ENCODE measurements at places on chromosomes 12 and 14.

DNA sequence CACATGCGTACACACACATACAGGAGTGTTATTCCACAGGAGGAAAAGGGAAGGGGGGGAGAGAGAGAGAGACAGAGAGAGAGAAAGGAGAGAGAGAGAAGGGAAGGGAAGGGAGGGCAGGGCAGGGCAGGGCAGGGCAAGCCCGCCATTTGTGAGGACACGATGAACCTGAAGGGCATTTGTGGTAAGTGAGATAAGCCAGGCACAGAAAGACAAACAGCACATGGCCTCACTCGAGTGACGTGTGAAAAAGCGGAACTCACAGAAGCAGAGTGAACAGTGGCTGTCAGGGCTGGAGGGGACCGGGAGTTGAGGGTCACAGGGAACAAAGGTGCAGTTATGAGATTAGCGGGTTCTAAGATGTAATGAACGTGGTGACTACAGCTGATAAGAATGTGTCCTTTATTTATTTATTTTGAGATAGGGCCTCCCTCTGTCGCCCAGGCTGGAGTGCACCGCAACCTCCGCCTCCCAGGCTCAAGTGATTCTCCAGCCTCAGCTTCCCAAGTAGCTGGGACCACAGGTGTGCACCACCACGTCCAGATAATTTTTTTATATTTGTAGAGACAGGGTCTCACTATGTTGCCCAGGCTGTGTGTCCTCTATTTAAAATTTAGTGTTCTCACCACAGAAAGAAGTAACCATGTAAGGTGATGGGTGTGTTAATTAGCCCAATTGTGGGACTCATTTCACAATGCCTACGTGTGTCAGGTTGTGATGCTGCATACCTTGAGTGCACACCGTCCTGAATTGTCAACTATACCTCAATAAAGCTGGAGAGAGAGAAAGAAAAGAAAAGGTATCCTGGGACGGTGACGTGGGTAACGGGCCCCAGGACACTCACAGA, 18.7 kb upstream of the FBRSL1 start:
- DNase-seq = no peak

DNA sequence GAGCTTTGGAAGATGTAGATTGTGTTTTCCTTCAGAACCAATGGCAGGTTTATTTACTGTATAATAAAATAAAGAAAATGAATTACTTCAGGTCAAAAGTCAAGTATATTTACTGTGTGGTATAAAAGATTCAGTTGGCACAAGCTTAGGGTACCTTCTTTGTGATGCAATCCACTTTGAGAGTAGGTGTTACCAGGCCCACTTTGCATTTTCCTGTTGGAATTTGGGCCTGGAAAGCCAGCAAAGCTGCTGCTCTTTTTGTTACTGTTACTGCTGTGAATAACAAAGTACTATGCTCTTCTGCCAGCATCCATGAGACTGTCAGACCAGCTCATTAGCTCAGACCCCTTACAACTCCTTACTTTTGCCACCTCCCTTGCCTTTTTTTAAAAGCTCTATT, 649.0 kb upstream of the SEL1L start:
- DNase-seq = no peak

DNA sequence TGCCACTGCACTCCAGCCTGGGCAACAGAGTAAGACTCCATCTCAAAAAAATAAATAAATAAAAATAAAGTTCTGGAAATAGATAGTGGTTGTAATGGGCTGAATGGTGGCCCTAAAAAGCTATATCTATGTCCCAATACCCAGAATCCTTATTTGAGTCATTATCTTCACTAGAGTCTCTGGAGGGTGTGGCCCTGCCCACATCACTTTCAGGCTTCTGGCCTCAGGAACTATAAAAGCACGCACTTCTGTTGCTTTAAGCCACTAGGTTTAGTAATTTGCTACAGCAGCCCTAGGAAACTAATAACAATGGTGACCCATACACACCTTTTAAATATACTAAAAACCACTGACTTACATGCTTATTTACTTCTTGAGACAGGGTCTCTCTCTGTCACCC, 49.9 kb downstream of the MAP3K9 start:
- no peak for DNase-seq

- DNase-seq = no peak
Measured at GRCh38 chr12:93183940-93184671, 193.6 kb upstream of the NUDT4 start.

GRCh38 chr14:21201732-21202462, 46.0 kb upstream of the OR5AU1 start:
- DNase-seq = no peak

- DNase-seq = no peak
Measured at GRCh38 chr12:88145567-88146505, 3.7 kb downstream of the TMTC3 start.

DNA sequence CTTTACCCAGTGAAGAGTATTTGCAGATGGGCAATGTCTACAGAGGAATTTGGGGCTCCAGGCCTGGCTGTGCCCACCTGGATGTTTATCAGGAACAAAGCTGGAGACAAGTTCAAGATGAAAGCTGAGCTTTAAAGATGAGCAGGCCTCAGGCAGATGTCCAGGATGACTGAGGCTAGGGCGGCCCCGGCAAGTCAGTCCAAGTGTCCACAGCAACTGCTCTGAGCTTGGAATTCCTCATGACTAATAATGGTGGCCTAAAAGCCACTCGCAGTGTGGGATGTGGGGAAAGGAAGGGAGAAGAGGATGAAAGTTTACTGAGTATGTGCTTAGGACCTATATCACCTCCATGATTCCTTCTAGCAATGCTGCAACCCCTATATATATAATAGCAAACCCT, 128.2 kb upstream of the NOS1 start:
- DNase-seq = no peak

GRCh38 chr12:3554371-3555115, 63.5 kb downstream of the PRMT8 start:
- no peak for DNase-seq

DNA sequence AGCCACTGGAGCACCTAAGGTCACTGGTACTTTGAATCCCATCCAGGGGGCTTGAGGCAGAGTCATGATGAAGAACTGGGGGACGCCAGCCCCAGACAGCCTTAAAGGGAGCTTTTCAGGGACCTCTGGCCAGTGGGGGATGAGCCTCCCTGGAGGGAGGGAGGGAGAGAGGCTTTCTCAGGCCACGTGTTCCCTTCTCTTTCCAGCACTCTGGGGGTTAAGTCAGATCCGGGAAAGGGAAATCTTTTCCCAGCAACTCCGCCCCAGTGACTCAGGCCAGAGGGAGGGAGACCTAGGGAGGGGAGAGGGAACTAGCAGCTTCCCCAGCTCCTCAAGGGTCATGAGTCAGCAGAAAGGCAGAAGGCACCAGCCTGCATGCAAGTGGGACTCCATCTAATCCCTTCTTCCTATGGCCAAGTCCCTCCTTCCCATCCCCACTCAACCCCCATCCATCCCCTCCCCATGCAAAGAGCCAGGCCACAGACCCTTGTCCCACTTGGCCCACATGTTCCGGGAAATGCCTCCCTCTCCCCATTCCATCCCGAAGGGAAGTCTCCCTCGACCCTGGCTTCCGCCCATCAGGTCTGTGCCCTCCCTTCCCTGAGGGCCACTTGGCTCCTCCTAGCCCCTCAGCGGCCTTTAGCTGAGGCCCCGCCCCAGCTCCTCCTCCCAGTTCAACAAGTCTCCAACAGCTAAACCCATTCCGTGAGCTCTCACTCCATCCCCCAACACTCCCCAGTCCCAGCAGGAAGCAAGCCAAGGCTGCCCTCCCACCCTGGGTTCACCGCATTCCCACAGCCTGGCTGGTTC, 5.6 kb downstream of the TNFRSF1A start:
- DNase-seq = no peak

Measured in stimulated activated CD8-positive, alpha-beta memory T cell treated with anti-CD3 and anti-CD28 coated beads, Interleukin-15, amount 100 ng/mL, for 1 hour (primary cell).